ENCODE measurements at places on chromosomes 13 and 19. TPM values are rescaled to one million over a fixed set of nuclear protein-coding genes. Genes with fewer than 3 reads are reported as not detected.

CNOT3 gene
- total RNA-seq: 12.6 TPM

RFPL4A gene
- not detected for total RNA-seq

PCSK4 gene
- 0.13 TPM for total RNA-seq

TNPO2 gene
- total RNA-seq: 30.9 TPM

PODNL1 gene
- total RNA-seq: 9.2 TPM

COMP gene
- 96.6 TPM for total RNA-seq

CEACAM6 gene
- not detected for total RNA-seq

EBI3 gene
- total RNA-seq: 0.76 TPM

TEX101 gene
- total RNA-seq: not detected

DNA sequence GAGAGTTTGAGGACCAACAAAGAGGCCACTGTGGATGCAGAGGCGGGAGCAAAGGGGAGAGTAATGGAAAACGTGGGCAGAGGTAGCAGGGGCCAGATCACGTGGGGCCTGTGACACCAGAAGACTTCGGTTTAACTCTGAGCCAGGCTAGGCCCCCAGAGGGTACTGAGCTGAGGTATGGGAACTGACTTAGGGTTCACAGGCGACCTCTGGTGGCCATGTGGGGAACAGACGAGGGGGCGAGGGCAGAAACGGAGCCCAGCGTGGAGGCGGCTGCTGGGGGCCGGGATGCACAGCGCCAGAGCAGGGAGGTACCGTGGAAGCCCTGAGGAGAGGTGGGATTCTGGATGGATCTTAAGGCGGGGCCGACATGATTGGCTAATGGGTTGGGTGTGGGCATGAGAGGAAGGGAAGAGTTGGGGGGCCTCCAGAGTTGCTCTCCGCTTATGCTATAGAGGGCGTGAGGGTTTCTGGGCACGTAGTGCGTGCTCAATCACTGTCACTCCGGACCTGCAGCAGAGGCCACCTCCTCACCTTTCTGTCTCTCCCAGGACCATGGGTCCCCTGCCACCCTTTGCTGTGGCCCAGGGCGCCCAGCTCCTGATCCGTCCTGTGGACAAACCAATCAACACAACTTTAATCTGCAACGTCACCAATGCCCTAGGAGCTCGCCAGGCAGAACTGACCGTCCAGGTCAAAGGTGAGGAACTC, 13.7 kb downstream of the PVR start:
- H3K4me1 ChIP-seq: no peaks in the 10 kb centered on the region
- H3K27ac ChIP-seq: no peak overlapping the region
- peaks cover 78% of the 10 kb centered on the region for H3K36me3 ChIP-seq
- DNase-seq: peak; percentile 70
- no peak overlapping the region for H3K4me3 ChIP-seq

GRCh38 chr13:21318891-21319532, 140.1 kb downstream of the ZDHHC20 start:
- peak; percentile 33 for DNase-seq
- no peaks in the 10 kb centered on the region for H3K4me1 ChIP-seq
- H3K27me3 ChIP-seq: no peaks in the 10 kb centered on the region
- H3K4me3 ChIP-seq: peak overlapping the region; percentile 41
- H3K27ac ChIP-seq: no peak overlapping the region

GRCh38 chr19:46186717-46187101, 38.7 kb downstream of the IGFL2 start:
- H3K36me3 ChIP-seq: no peaks in the 10 kb centered on the region
- no peak overlapping the region for H3K27ac ChIP-seq
- H3K4me1 ChIP-seq: peaks cover 19% of the 10 kb centered on the region

- no peaks in the 10 kb centered on the region for H3K4me1 ChIP-seq
- H3K36me3 ChIP-seq: no peaks in the 10 kb centered on the region
- H3K4me3 ChIP-seq: no peak overlapping the region
Observed at GRCh38 chr19:5889288-5889971, 14.2 kb downstream of the NDUFA11 start.

DNA sequence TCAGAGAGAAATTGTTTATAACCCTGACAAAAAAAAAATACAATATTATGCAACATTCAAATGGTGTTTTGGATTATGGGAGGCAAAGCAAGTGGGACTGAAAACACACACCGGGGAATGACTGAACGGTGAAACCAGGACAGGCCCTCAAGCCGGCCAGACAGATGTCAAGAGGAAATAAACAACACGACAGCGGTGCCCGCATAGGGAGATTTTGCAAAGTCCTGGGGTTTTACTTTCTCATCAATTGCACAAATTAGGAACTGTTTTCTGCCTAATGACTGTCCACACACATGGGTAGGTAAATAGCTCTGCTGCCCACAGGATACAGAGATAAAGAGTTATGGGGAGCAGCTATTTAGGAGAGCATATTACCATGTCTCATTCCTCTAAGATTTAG, 134.5 kb downstream of the IRS2 start:
- no peak overlapping the region for H3K4me3 ChIP-seq
- H3K4me1 ChIP-seq: peaks cover 6% of the 10 kb centered on the region
- H3K27me3 ChIP-seq: peaks cover 43% of the 10 kb centered on the region
- H3K27ac ChIP-seq: no peak overlapping the region

- H3K4me3 ChIP-seq: no peak overlapping the region
- DNase-seq: no peak
- no peaks in the 10 kb centered on the region for H3K4me1 ChIP-seq
- H3K36me3 ChIP-seq: no peaks in the 10 kb centered on the region
Observed at GRCh38 chr19:1491849-1492170, 829 bp downstream of the REEP6 start.

- H3K27me3 ChIP-seq: no peaks in the 10 kb centered on the region
- H3K36me3 ChIP-seq: no peaks in the 10 kb centered on the region
- peak; percentile 49 for DNase-seq
Observed at GRCh38 chr19:48836089-48837017, at the start of gene HSD17B14. TSS of gene HSD17B14 (minus strand) at chr19:48836491. CDS start at chr19:48836411, 80 bp downstream.

DNA sequence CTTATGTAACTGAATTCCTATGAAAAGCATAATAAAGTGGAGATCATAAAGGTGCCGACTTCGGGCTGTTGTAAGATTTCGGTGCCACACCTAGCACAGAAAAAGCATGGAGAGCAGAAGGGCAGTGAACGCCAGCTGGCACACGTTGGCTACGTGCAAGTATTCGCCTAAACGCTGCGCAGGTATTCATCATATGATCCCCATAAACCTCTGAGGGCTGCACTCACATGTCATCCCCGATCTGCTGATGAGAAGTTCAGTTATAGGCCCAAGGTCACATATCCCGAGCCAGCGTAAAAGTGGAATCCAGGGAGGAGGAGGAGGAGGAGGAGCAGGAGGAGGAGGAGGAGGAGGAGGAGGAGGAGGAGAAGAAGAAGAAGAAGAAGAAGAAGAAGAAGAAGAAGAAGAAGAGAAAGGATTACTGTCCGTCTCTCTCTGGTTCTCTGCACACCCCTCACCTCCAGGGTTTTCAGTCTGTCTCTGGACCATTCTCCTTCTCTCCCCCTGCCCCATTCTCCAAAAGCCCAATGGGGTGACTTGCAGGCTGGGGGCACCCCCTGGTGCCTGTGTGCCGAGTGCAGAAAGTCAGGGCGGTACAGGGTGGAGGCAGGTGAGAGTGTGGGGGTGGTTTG, 18.6 kb upstream of the CYP2S1 start:
- no peak overlapping the region for H3K27ac ChIP-seq
- H3K27me3 ChIP-seq: peaks cover 5% of the 10 kb centered on the region
- no peaks in the 10 kb centered on the region for H3K36me3 ChIP-seq
- no peak for DNase-seq

DNA sequence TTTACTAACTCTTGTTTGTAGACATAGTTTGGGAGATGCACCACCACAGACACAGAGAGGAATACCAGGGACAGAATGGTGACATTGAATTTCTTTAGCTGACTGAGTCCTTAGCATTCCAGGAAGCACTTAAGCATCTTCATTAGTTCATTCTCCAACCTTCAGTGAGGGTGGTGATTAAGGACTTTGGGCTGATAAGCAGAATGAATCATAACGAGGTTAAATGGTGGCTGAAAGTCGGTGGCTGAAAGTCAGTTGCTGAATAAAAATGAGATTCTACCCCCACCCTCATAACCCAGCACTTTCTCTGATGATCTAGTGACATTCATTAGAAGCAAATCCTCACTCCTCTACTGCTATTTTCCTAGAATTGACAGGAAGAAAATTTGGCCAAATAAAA, 10.6 kb downstream of the PCDH8 start:
- H3K36me3 ChIP-seq: no peaks in the 10 kb centered on the region
- H3K4me1 ChIP-seq: no peaks in the 10 kb centered on the region
- DNase-seq: no peak

DNA sequence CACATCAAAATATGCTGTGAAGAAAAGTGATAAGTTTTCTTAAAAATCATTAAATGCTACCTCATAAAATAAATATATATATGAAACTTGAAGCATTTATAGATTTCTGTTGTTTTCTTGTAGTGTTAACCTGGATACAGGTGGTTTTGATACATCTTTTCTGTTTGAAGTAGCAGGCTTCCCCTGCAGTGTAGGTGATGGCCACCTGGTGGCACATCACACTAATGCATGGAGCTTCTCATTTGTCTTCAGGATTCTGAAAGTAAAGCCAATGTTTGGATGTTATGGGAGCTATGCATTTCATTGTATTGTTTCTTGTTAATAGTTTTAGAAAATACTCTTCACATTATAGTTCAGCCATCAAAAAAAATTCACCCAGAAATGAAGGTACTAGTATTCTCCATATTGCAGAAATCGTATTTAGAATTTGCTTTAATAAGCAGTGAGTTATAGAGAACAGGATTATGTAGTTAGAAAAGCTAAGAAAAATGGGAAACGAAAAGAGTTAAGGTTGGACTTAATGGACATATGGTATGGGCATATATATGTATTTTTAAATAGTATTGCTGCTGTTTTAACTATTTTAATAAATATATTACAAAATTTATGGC, 18.7 kb downstream of the GPR180 start:
- no peak overlapping the region for H3K27ac ChIP-seq
- no peaks in the 10 kb centered on the region for H3K27me3 ChIP-seq
- H3K36me3 ChIP-seq: peaks cover 48% of the 10 kb centered on the region
- peak; percentile 53 for DNase-seq
- H3K4me3 ChIP-seq: no peak overlapping the region
- no peaks in the 10 kb centered on the region for H3K4me1 ChIP-seq

- H3K27me3 ChIP-seq: no peaks in the 10 kb centered on the region
- DNase-seq: peak; percentile 77
- peak overlapping the region; percentile 36 for H3K4me3 ChIP-seq
- peak overlapping the region; percentile 76 for H3K27ac ChIP-seq
- H3K4me1 ChIP-seq: 0 out of 2 replicates have a peak, but pooled peaks cover 12% of the 10 kb centered on the region
Observed at GRCh38 chr13:82654861-82655855, 1227.1 kb downstream of the SLITRK1 start.

DNA sequence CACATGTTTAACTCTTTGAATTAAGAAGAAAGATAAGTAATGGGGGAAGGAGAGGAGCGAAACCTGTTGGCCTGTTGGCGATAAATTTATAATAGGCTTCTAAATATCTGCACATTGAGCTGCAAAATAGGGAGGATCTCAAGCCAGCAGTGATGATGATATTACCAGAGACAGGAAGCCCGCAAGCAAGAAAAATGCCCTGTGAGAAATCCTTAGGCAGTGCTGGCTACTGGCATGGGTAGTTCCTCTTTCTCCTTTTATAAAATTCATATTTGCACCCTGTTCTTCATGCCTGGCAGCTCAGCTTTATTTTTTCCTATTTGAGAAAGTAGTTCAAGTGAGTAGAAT, 858 bp upstream of the USP12 start:
- DNase-seq: peak; percentile 78
- no peaks in the 10 kb centered on the region for H3K27me3 ChIP-seq
- H3K27ac ChIP-seq: peak overlapping the region; percentile 88
- no peaks in the 10 kb centered on the region for H3K36me3 ChIP-seq
- peaks cover 29% of the 10 kb centered on the region for H3K4me1 ChIP-seq

- no peaks in the 10 kb centered on the region for H3K36me3 ChIP-seq
- H3K27ac ChIP-seq: no peak overlapping the region
- no peak overlapping the region for H3K4me3 ChIP-seq
Observed at GRCh38 chr13:87889254-87889653, 218.1 kb downstream of the SLITRK5 start.

DNA sequence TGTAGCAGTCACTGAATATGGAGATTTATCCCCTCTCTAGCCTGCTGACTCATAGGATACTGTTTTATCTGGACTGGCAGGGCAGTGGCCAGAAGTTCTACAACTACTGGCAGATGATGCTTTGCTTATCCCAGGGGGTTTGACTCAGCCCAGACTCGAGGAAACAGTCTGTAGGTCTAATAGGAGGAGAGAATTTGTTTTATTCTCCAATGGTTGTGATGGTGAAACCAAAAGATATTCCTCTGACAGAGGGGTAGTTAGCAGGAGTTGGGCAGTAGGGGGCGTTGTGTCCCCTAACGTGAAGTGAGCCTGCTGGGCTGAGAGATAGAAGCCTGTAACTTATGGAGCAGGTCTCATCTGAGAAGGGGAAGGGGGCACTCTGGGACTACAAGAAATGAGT, 74.9 kb downstream of the WTIP start:
- H3K27ac ChIP-seq: no peak overlapping the region
- H3K36me3 ChIP-seq: no peaks in the 10 kb centered on the region
- H3K4me1 ChIP-seq: no peaks in the 10 kb centered on the region
- H3K4me3 ChIP-seq: no peak overlapping the region

DNA sequence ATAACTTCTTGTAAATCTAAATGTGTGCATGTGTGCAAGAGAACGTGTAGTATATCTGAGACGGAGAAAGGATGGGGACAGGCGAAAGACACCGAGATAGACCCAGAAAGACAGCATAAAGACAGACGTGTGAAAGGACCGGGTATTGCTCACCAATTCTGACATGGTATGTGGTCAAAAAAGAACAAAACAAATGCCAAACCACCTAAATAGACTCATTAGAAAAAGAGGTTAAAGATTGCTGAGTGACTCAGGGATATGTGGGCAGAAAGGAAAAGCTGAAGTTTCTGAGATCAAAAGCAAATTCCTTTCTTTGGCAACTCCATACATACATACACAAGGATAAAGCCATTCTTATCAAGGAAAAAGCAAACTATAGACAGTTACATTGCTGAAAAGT, 179.7 kb upstream of the TSC22D1 start:
- no peaks in the 10 kb centered on the region for H3K36me3 ChIP-seq
- peak overlapping the region; percentile 29 for H3K27ac ChIP-seq
- DNase-seq: peak; percentile 77
- no peak overlapping the region for H3K4me3 ChIP-seq

- H3K27ac ChIP-seq: no peak overlapping the region
- DNase-seq: peak; percentile 73
- H3K27me3 ChIP-seq: no peaks in the 10 kb centered on the region
- no peaks in the 10 kb centered on the region for H3K36me3 ChIP-seq
- H3K4me3 ChIP-seq: no peak overlapping the region
Observed at GRCh38 chr13:44879452-44880058, 109.7 kb downstream of the NUFIP1 start.

GRCh38 chr13:90405301-90405700, 942.2 kb upstream of the MIR17HG start:
- H3K4me1 ChIP-seq: peaks cover 5% of the 10 kb centered on the region
- no peaks in the 10 kb centered on the region for H3K27me3 ChIP-seq
- no peak for DNase-seq
- H3K27ac ChIP-seq: no peak overlapping the region
- no peaks in the 10 kb centered on the region for H3K36me3 ChIP-seq
- H3K4me3 ChIP-seq: no peak overlapping the region

DNA sequence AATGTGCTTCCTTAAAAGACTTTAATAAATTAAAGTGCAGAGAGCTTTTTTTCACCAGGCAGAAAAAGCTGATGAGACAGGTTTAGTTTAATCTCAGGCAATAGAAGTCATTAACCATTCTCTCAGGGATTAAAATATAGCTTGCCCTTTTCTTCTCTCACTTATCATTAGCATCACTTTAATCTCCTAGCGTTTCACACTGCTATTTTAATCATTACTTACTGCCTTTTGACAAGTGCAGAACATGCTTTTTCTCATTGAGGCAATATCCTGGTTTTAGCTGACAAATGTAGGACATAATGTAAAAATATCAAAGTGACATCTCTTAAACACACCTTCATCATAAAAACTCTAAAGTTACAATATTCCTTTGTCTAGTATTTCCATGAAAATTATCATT, 94.6 kb downstream of the DACH1 start:
- no peaks in the 10 kb centered on the region for H3K36me3 ChIP-seq
- H3K27ac ChIP-seq: no peak overlapping the region
- no peaks in the 10 kb centered on the region for H3K4me1 ChIP-seq
- H3K4me3 ChIP-seq: no peak overlapping the region

Measured in GM23248 (cell line).